Activated naive CD4-positive, alpha-beta T cell (primary cell): ENCODE measurements at places on chromosomes 16 and 17.

GRCh38 chr17:57657211-57657610 is 87.9 kb downstream of the CCDC182 start:
- DNase-seq = no peak

DNA sequence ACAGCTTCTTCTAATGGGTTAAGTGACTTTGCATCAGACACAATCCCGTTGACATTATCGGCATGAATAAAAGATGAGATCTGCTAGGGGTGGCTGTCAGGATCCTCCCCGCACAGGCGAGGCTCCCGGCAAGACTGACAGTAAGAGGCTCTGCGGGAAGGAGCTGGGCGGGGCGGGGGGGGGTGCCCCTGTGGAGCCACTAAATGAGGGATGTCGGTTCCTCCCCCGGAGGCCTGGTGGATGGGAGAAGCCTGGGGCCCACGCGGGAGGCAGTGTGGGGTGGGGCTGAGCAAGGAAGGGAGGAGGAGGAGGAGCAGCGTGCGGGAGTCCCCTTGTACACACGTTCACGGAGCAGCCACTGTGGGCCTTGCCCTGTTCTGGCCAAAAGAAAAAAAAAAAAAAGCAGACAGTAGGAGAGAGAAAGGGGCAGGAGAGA is 190.9 kb upstream of the GSE1 start:
- no peak for DNase-seq

DNA sequence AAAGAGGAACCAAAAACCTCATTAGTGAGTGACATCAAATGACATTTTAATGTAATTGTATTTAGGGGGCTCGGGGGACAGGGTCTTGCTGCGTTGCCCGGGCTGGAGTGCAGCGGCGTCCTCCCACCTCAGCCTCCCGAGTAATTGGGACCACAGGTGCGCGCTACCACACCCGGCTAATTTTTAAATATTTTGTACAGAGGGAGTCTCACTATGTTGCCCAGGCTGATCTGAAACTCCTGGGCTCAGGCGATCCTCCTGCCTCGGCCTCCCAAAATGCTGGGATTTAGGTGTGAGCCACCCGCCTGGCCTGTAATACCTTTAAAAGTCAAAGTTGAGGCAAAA is 581 bp downstream of the SNRNP25 start:
- DNase-seq = no peak

- no peak for DNase-seq
These were observed 6.5 kb downstream of the MFSD6L start for GRCh38 chr17:8792646-8793045.

DNA sequence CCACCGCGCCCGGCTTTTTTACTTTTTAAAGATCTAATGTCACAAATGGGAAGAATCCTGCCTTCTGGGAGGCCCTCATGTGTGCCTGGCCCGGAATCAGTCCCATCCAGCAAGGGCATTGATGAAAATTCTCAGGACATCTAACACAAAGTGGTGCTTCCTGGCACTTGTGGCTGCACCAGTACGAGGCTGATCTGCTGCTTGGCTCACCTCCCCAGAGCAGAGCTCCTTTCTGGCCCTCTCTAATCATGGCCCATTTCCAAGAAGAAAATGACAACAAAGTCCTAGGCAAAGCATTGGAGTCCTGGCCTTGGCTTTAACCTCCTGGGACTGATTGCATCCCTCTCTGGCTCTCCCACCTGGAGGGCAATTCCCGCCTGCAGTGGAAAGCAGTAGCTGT is 50.7 kb upstream of the SIAH1 start:
- DNase-seq = no peak

DNA sequence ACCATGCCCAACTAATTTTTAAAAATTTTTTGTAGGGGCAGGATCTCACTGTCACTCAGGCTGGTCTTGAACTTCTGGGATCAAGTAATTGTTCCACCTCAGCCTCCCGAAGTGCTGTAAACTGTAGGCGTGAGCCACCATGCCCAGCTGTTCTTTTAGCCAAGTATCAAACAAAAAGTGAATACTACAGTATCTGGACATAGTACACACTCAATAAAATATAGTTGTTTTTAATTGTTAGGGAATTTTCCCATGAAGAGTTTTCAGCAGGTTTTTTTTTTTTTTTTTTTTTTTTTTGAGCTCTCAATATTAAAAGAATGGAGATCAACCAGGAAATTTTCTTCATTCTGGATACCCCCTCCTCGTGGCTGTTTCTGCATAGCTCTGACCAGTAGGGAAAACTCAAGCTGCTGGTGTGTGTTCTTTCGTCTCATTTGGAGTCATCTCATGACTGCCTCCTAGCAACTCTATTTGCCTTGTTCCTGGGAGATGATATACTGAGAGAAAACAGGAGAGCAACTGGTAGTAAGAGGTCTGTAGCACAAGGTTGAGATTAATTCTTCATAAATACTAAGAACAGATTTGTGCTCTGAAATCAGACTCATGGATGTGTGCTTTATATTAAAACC is 16.5 kb upstream of the PHAF1 start:
- no peak for DNase-seq

DNA sequence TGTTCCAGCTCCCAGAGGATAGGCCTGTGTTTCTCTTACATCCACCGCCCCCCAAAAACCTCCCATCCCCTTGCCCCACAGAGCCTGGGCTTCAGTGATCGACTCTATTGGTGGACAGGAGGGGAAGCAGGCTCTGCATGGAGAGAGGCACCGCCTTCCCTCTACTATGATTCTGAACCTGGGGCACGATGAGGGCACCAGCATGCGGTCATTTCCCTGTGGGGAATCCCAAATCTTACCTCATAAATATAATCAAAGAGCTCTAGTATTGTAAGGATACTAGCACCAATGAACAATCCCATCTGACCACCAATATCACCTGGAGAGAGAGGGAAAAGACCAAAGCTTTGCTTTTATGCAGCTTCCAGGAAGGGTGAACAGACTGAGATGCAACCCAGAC is 25.7 kb downstream of the SPACA3 start:
- DNase-seq = no peak

- no peak for DNase-seq
These were observed 25.0 kb downstream of the MRC2 start for GRCh38 chr17:62652251-62653001.

GRCh38 chr16:752007-752312 is 8.6 kb upstream of the MSLN start:
- DNase-seq = no peak

GRCh38 chr17:78484271-78485246 is 92.6 kb downstream of the DNAH17 start:
- DNase-seq = peak; percentile 52

GRCh38 chr16:84226026-84226425 is 13.8 kb downstream of the KCNG4 start:
- no peak for DNase-seq

- no peak for DNase-seq
These were observed 16.4 kb upstream of the SEC14L1 start for GRCh38 chr17:77124192-77124889.

- no peak for DNase-seq
These were observed 73.0 kb downstream of the ABCC6 start for GRCh38 chr16:16150117-16150877.

GRCh38 chr16:75789237-75789636 is 62.9 kb upstream of the CPHXL start:
- no peak for DNase-seq

DNA sequence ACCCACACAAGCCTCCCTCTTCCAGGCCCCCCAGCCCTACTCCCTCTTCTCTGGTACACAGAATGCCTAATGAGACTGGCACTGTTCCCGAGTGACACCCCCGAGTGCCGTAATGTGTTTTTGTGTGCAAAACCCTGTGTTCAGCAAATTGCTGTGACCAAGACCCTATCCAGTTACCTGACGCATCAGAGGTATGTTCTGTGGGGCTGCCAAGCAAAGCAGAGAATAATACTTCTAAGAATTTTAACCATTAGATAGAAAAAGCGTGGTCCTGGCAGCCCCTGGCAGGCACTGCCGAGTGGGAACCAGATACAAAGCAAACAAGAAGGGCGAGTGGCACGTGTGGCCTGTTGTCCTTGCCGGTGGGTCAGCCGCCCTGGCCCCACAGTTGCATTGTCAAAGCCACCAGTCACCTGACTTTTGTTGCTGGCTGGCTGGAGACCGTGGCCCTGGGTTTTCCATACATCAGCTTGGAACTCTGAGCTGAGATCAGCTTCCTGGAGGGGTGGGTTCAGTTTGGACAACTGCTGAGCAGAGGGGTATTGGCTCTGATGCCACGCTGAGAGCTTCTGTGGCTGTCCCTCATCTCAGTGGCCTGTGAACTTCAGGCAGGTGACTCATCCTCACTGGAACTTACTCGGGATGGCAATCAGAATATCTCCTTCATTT is 69.1 kb upstream of the BRD7 start:
- no peak for DNase-seq

DNA sequence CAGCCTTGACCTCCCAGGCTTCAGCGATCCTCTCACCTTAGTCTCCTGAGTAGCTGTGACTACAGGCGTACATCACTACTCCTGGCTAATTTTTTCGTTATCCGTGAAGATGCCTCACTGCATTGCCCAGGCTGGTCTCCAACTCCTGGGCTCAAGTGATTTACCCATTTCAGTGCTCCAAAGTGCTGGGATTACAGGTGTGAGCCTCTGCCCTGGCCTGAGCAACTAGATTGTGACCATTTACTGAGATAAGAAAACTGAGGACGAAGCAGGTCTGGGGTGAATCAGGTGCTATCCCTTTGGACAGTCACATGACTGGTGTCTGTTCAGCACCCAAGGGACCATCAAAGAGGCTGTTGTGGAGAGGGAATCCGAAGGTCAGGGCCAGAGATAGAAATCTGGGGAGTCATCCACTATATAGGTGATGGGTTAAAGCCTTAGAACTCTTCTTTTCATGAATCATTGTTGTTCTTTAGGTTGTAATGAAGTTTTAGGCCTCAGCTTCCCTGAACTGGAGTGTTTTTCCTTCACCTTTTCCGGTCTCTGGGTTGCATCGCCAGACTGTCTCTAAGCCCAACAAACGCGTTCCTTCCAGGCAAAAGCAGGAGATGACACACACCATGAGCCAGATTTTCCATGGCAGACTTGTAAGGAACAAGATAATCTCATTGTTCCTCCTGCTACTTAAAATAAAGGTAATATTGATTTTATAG is 62.5 kb downstream of the FTO start:
- no peak for DNase-seq

DNA sequence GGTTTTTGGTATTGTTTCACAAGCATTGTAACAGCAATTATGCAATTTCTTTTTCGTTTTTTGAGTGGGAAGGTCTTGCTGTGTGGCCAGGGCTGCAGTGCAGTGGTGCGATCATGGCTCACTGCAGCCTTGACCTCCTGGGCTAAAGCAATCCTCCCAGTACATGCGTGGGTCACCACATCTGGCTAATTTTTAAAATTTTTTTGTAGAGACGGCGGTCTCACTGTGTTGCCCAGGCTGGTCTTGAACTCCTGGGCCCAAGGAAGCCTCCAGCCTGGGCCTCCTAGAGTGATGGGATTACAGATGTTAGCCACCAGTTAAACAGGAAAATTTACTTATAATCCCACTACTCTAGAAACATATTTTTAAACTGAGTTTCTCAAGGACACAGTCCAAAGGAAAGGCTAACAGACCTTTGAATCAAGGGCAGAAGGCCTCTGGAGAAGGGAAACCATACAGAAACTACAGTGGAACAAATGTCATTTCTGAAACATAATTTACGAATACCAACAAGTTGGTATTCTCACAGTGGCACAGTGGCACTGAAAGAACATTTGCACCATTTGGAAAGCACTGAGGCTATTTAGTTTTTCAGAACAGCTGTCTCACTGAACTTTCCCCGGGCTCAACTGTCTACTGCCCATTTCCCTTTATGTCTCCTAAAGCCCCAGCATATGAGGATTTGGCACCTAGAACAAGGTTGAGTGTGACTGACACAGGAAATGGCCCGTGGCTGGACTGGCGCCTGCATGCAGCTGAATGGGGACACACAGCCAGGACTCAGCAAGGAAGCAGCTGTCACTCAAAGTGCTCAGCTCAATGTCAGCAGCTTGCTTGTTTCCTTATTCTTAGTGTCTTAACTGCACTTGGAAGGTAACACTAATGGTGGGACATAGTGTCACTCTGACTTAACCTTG is 2.8 kb upstream of the PRKAR1A start:
- no peak for DNase-seq

GRCh38 chr17:81099888-81100287 is 64.9 kb downstream of the BAIAP2 start:
- DNase-seq = no peak

- no peak for DNase-seq
These were observed 5.7 kb downstream of the OR4D2 start for GRCh38 chr17:58172369-58173071.

GRCh38 chr17:42843358-42843934 is 934 bp upstream of the AOC2 start:
- no peak for DNase-seq

GRCh38 chr17:57570724-57571344 is 174.3 kb downstream of the CCDC182 start:
- DNase-seq = no peak

DNA sequence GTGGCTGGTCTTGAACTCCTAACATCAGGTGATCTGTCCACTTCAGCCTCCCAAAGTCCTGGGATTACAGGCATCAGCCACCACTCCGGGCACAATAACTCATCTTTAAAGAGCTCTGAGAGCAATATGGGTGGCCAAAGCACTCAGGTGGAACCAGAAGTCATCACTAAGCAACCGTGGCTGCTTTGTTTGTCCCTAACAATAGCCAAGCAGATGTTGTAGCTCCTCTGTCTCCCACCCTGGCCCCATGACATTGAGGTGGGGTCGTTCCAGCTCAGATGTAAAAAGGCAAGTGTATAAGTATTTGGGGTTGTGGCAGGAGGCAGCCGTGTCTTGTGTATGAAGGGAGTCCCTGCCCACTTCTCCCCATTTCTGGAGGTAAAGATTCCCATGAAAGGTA is 3.7 kb upstream of the SCIMP start:
- no peak for DNase-seq
